ENCODE measurements at places on chromosomes 12 and 14.

DNA sequence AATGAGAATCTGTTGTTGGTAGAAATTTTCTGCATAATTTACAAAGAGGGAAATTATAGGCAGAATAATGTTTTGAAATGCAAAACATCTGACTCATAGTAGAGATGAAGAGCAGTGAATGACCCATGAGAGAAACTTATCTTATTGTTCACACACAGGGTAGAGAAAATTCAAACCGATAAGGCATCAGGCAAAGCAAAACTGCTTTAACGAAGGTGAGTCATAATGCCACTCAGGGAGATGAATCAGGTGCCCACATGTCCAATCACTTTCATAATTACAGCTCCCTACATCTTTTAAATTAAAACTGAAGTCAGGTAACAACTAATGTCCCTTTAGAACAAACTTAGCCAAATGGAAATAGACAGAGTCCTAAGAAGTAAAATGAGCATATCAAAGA, 265.6 kb upstream of the GARIN6 start:
- DNase-seq, result peak; percentile 73

- no peak for DNase-seq
Observed at GRCh38 chr14:105853907-105854599, 327.7 kb downstream of the TMEM121 start.

DNA sequence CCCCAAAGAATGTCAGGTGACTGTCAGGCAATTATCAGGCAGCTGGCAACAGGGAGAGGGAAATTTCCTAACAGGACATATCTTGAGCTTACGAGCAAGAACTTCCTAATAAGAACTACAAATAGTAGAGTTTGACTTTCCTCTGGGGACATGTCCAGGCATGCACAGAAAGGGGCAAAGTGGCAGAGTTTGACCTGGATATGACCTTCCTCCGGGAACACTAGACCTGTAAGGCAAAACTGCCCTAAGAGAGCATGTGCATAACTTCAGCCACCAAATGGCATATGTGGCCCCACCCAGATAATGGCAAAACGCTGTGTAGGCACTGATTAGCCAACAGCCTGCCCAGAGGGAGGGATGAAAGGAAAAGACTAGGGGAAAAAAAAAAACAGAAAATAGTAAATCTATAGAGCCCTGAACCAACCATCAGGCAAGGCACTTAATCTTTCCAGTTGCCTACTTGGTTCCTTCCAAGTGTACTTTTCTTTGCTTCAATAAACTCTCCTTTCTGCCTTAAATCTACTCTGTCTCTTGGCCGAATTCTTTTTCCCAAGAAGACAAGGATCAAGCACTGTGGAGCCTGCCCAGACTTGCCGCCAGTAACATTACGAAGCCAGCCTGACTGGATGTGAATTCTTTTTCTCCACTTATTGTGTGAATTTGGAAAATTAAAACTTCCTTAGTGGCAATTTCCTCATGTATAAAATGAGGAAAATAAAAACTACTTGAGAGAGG, 164.1 kb downstream of the SPTSSA start:
- DNase-seq, result no peak

DNA sequence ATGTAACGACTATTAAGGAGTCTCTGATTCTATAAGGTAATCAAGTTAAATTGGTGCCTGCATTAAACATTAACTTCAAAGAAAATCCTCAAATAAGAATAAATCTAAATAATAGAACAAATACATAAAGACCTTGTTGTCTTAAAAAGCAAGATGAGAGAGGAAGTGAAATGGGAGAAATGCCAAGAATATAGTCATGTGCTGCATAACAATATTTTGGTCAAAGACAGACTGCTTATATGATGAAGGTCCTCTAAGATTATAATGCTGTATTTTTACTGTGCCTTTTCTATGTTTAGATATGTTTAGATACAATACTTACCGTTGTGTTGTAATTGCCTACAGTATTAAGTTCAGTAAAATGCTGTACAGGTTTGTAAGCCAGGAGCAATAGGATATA, 213.6 kb downstream of the C12orf42 start:
- no peak for DNase-seq

- DNase-seq, result no peak
Observed at GRCh38 chr14:53847881-53848280, 108.7 kb downstream of the BMP4 start.

DNA sequence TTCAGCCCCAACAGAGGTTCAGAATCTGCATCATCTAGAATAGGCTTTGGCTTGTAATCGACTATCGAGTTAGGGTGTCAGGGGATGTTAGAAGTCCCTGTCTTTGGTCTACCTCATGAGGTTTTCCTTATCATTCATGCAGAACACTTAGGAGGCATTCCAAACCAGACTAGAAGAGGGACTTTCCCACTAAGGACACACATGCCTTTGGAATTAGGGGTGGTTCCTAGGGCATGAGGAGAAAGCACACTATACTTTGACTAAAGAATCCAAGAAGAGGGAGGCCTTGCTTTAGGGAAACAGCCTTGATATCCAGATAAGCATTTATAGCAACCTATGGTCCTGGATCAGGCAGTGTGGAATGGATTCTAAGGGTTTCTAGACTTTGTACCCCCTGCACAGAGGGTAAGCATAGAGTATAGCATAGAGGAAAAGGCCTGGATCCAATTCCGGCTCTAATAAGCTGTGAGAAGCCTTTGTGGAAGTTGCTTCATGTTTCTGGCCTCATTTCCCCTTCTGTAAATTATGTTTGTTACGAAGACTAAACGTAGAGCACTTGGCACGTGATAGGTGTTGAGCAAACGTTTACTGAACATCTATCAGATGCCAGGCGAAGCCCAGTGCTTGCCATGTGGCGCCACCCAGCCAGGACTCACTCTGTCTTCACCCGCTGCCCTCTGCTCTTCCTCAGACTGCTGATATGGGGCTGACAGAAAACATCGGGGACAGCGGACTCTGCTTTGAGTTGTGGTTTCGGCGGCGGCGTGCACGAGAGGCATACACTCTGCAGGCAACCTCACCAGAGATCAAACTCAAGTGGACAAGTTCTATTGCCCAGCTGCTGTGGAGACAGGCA, 13.2 kb downstream of the ZNF219 start:
- DNase-seq, result no peak

DNA sequence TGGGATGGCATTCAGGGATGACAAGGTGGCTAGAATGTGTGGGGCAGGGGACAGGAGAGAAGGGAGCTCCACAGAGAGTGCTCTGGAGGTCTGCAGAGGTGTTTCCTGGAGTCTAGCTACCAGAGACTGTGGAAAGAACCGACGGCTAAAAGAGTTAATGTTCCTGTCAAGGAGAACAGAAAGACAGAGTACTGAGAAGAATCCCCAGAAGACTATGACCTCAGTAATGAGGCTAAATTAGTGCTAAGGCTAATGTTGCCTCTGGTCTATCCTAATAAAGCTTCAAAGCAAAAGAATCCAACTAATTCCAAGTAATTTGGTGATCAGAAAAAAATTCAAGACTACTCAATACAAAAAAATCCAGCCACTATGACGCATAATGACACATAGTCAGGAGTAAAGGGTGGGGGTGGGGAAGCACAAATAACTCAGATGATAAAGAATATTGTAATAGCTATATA, 44.7 kb downstream of the FERMT2 start:
- DNase-seq, result no peak

DNA sequence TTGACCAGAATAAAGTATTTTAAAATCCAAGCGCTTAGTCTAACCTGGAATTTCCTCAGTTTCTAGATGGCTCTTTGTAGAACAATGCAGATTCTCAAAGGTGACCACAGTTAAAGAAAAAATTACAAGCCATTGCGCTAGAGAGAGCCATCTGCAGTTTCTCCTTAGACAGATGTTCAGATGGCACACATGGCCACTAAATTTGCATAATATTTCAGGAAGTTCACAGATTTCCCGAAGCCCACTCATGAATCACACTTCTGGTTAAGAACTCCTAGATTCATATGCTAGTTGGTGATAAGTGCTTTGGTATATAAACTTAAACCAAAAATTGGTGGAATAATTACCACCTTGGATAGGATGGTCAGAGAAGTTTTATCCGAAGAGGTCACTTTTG, 749 bp downstream of the AKAP3 start:
- no peak for DNase-seq

DNA sequence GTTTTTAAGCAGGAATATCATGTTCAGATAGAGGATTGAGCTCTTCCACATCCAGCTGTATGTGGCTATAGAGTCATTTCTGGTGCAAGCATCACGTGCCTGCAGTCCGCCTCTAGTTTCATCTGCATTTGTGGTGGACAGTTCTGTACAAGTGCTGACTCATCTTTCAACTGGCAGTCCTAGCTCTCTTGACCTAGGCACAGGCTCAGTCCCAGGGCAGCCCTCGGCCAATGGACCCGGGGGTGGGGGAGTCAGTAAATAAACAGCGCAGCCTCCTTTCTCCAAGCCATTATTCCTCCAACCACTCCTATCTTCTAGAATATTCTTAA, 41.8 kb upstream of the FRMD6 start:
- DNase-seq, result no peak

- DNase-seq, result peak; percentile 57
Observed at GRCh38 chr12:14280921-14281320, 84.6 kb upstream of the ATF7IP start.

GRCh38 chr14:60775296-60775695, 40.7 kb downstream of the MNAT1 start:
- DNase-seq, result no peak

DNA sequence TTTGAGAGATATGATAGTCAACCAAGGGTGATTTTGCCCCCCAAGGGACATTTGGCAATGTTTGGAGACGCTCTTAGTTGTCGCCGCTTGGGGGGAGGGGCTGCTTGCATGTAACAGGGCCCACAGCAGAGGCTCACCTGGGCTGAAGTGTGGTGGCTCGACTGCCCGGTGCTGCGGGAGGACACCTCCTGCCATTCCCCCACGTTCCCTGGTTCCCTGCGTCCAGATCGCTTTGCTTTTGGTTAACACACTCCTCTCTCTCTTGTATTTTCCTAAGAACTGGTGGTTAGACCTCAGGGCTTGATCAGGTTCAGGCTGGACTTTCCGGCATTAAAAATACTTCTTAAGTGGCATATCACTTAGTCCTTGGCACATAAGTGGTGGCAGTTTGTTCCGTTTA, 18.9 kb downstream of the PPP2R5C start:
- DNase-seq, result no peak

GRCh38 chr14:85241022-85241855, 288.7 kb upstream of the FLRT2 start:
- no peak for DNase-seq

GRCh38 chr12:92602476-92602875, 100.3 kb upstream of the PLEKHG7 start:
- DNase-seq, result no peak

GRCh38 chr14:72781561-72782508, 112.1 kb downstream of the DPF3 start:
- DNase-seq, result no peak

- DNase-seq, result no peak
Observed at GRCh38 chr14:100914597-100915021, 11.1 kb upstream of the RTL1 start.

- DNase-seq, result no peak
Observed at GRCh38 chr12:6700646-6701051, at the start of gene PIANP. PIANP (minus strand) TSS chr12:6700815; CDS start chr12:6698061, 2,754 bp downstream.

DNA sequence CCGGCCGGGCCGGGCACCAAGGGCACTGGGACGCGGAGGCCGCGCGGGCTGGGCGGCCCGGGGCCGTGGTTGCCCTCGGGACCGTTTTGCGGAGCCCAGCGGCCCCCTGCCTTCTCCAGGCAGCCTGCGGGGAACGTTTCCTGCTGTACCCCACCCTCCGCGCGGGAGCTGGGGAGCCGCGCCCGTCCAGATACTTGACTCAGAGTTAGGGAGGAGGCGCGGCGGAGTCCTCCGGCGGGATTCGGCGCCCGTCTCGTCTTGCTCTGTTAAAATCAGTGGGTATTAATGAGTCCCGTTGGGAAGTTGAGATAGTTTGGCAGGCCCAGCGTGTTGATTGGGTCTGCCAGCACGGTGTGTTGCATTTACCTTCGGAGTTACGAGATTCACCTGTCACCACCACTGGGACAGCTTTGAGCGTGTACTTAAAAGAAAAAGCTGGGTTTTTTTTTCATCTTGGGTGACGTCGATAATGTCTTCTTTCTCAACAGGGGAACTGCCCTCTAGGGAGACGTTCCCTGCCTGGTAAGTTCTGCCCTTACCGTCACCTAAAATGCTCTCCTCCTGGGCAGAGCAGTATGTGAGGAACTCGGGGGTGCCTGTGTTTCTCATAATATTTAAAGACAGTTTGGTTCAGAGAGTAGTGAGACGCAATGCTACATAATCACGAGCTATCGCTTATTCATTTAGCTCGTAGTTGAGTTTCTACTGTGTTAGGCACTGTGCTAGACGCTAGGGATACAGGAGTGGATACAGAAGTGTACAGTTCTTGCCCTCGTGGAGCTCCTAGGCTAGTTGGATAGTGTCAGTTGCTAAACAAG, 596 bp downstream of the DLST start:
- no peak for DNase-seq

DNA sequence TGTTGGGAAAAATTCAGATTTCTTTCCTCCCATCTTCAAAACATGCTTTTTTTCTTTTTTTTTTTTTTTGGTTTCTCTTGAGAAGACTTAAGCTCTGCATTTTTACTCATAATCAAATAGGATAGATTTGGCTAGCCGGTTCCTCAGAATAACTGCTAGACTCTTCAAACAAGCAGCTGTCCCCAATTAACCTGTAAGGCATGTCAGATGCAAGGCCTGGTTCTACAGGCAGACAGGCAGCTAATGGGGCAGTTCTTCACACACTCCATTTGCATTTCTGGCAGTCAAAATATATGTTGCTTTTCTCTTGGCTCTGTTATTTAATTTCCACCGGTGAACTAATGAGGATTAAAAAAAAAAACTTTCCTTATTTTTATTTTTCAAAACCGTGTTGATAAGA, 228.0 kb upstream of the ATP2B1 start:
- DNase-seq, result no peak

DNA sequence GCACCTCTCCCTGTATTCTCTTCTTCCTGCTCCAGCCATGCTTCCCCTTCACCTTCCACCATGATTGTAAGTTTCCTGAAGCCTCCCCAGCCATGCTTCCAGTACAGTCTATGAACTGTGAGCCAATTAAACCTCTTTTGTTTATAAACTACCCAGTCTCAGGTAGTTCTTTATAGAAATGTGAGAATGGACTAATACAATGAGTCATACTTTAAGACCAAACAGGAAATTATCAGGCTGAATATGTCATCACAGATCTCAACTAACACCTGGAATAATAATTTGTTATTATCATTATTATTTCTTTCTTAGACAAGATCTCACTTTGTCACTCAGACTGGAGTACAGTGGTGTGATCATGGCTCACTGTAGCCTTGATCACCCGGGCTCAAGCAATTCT, 85.4 kb downstream of the KCNMB4 start:
- DNase-seq, result no peak

DNA sequence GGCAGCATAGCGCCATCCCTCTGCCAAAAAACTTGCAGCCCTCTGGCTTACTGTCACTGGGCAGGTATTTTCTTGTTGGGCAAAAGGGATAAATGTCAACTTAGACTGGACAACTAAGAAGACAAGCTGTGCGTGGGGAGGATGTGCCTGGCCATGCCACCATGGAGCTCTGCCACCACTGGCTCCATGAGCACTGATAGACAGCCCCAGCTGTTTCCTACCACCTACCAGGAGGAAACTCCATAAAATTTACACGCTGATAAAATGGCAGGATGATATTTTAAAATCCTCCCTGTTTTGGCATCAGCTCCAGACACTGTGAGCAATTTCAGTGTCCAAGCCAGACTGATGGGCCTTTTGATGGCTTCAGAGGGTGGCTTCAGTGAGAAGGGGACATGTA, 7.1 kb upstream of the GALNT16 start:
- DNase-seq, result no peak

- DNase-seq, result no peak
Observed at GRCh38 chr12:5499566-5500330, 67.8 kb downstream of the NTF3 start.

Data from GM12878 (cell line).